ENCODE measurements at places on chromosomes 4 and X.

DNA sequence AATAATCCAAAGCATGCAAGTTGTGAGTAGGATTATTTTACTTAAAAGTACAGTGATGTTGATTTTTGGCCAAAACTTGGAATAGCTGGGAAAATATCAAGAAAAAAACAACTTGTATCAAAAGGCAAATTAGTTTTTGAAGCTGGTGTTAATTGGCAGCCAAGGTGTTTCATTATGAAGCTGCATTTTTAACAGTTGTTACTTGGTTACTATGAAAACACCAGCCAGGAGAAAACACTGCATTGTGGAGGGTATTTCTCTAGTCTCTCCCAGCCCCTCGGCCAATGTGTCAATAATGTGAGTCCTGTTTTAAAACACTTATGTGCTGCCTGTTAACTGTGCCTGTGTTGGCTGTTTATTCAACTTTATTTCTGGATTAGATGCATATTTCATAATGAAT is 733.4 kb downstream of the ADGRL3 start:
- no peak for DNase-seq

- DNase-seq, result no peak
These were observed 45.8 kb downstream of the PHOX2B start for GRCh38 chr4:41702770-41703169.

GRCh38 chr4:24002330-24002966 is 112.6 kb upstream of the PPARGC1A start:
- no peak for DNase-seq

GRCh38 chr4:121881158-121881557 is 10.9 kb upstream of the BBS7 start:
- DNase-seq, result no peak

GRCh38 chr4:125421547-125421946 is 106.8 kb downstream of the FAT4 start:
- DNase-seq, result no peak

GRCh38 chrX:10010686-10011085 is 43.5 kb downstream of the CLDN34 start:
- DNase-seq, result no peak

- DNase-seq, result no peak
These were observed 7.2 kb downstream of the SLC25A6 start for GRCh38 chrX:1384658-1385252.

- peak; percentile 44 for DNase-seq
These were observed 21.0 kb upstream of the TMSB15B start for GRCh38 chrX:103941201-103941975.
